ENCODE measurements at places on chromosomes 6 and 20.

DNA sequence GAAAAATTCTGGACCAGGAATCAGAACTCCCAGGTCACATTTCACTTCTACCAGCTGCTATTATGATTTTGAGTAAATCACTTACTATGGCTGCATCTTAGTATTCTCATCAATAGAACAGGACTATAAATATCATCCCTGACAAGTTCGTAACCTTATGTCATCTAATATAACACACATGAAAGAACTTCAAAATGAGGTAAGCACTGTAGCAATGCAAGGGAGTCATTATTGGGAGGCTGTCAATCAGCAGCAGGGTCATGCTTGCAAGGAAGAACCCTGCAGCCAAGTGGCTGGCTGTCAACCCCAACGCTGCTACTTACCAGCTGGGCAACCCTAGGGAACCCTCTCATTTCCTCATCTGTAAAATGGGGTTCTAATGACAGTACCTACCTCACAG, 123.3 kb upstream of the B3GAT2 start:
- DNase-seq = no peak

DNA sequence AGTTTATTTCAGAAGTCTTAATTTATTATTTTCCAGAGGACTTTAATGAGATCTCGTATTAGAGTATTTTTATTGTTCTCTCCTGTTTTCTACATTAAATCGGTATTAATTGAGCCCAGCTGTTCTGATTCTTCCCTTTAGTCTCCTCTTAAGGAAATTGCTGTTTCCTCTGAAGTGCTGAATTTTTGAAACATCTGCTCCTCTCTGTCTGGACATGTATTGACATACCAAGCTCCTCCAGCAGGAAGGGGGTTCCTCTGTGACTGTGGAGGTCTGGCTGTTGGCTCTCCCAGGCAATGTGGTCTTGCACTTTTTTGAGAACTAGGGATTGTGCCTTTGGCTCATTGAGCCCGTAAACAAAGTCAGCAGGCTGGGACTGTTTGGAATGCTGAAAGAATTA, 74.9 kb downstream of the MAP3K4 start:
- no peak for DNase-seq

- DNase-seq = no peak
Measured at GRCh38 chr6:170128346-170128745, 162.5 kb downstream of the DLL1 start.

GRCh38 chr6:4736371-4736873, 39.8 kb upstream of the CDYL start:
- DNase-seq = no peak

GRCh38 chr6:18536591-18537055, 149.5 kb downstream of the RNF144B start:
- DNase-seq = no peak
